ENCODE measurements at places on chromosomes 5 and 9. TPM values are rescaled to one million over a fixed set of nuclear protein-coding genes. Genes with fewer than 3 reads are reported as not detected.

GRCh38 chr9:91751922-91752321 is 198.1 kb downstream of the ROR2 start:
- no peak for DNase-seq

SLC6A19 gene
- total RNA-seq: not detected

DNA sequence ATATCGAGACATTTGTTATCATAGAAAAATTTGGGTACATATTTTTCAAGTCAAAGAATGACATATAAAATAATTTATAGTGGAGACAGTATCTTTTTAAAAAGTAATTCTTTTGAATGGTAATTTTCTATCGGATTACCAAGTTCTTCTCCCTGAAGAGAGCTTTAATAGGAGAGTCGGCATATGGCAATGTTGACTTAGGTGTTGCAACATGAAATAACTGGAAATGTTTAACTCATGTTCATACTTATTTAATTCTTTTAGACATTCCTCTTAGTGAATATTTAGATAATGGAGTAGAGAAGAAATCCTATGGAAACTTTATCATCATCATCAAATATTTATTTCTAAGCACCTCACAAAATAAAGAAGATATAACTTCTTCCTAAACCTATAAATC is 118.2 kb upstream of the CTNND2 start:
- no peak for DNase-seq

GRCh38 chr9:128992995-128993394 is 35.1 kb downstream of the SH3GLB2 start:
- DNase-seq: no peak

DNA sequence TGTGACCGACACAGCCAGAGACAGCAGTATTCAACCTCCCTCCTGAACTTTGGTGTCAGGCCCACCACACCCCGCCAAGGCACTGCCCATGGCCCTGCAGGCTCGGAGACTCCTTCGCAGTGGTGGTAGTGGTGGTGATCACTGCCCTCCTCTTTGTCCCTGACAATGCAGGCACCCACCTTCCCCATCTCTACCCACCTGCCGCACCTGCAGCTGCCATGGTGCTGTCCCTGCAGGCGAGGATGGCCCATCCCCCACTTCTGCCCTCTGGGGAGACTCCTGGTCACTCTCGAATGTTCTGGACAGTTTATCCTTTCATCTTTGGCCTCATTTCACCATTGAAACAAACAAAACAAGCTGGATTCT is 4.4 kb upstream of the IL4 start:
- no peak for DNase-seq

SPATA31D4 gene
- not detected for total RNA-seq

PCDHA1 gene
- total RNA-seq: not detected

DNA sequence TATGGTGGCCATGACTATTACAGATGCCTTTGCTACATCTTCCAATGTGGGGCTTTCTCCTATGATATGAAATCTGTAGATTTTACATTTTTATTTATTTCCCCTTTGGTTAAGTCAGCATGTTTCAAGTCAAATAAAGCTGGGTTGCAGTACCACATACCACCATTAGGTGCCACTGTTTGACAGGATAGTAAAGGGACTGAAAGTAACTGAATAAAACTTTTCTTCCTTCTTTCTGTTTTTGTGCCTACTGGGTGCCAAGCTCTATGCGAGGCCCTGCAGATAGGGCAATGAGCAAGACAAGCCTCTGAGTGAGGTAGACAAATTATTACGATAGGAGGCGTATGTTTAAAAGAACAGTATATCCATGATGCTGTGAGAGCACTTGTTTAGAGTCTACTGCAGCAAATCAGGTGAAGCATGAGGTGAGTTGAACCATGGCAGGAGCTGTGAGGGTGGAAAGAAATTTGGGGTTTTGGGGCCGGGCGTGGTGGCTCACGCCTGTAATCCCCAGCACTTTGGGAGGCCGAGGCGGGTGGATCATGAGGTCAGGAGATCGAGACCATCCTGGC is 64.8 kb downstream of the GDNF start:
- no peak for DNase-seq

SIT1 gene
- total RNA-seq: 5.2 TPM

GRCh38 chr5:131262953-131263541 is 806 bp upstream of the CDC42SE2 start:
- DNase-seq: no peak

- no peak for DNase-seq
These were observed 138.6 kb upstream of the SPEF2 start for GRCh38 chr5:35478856-35479682.

DNA sequence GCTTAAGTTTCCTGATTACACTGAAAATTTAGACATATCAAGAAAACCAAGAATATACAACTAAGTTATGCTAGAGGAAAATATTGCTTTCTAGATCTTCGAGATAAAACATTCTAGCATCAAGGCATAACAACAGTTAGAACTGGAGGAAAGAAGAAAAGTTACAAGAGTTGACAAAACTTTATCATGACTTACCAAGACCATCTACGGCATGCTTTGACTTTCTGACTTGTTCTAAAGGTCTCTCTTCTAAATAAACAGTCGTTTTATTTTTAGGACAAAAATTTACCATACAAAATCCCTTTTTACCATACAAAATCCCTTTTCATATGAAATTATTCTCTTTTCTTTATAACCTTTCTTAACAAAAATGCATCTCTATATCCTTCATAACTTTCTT is 1110.1 kb upstream of the CDH10 start:
- no peak for DNase-seq

CCDC152 gene
- 0.44 TPM for total RNA-seq

DNA sequence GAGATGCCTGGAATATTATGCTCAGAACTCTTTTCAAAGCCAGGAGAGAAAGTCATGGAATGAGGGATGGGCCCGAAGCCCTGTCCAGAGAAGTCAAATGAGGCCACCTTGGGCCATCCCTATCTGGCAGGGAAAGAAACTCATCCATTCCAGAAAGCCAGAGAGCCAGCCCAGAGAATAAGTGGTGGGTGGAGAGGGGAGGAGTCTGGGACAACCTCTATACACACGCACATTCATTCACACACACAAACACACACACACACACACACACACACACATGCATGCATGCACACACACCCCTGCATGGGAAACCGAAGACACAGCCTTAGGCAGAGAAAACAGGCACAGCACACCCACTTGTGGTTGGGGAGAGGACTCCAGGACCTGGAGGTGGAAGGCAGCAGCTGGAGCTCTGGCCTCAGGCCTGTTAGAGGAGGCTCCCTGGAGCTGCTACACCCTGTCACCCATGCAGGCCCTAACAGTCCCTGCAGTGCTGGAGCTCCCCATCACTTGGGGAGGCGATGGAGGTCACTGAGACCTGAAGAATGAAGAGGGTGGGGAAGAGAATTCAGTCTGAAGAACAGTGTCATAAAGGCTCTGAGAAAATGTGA is 38.0 kb downstream of the TGFBI start:
- DNase-seq: no peak

GRCh38 chr9:131299961-131300347 is 10.4 kb downstream of the PLPP7 start:
- DNase-seq: no peak

GRCh38 chr9:128138001-128138400 is 10.5 kb upstream of the PTGES2 start:
- DNase-seq: no peak

DNA sequence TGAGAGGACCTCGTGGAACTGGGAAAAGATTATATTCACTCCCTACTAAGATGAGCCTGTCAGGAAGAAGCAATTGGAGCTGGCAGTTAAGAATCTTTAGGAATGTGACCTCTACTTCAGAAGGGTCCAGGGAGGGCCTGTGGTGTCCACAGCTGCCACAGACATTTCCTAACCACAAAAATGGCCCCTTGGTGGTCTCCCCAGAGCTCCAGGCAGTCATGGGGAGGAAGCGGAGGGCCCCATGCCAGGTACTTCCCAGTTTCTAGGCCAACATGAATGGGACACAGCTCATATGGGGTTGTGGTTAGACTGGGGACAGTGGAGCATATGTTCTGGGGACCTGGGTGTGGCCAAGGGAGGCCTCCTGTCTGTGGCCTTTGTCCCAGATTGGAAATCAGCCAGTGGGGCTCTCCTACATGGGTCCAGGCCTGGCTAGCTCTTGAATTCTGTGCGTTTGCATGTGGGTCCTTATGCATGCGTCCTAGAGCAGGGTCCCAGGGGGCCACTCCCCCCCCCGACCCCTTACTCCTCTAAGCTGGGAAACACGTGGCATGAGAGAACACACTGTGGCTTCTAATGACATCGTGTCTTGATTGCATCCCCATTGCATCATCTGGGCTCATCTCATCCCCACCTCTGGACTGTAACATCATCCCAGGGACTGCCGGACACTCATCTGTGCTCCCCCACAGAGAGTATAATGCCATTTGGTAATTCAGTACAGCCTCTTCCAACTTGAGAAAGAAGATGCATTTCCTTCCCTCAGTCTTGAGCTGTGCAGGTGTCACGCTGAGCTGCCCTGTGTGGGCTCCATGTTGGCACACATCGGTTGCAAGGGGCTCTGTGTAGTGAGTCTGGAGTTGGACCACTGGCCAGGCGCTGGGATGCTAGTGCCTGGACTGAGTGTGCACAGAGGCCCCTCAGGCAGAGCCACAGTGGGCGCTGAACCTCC is 31.3 kb downstream of the IRF1 start:
- DNase-seq: no peak

DNA sequence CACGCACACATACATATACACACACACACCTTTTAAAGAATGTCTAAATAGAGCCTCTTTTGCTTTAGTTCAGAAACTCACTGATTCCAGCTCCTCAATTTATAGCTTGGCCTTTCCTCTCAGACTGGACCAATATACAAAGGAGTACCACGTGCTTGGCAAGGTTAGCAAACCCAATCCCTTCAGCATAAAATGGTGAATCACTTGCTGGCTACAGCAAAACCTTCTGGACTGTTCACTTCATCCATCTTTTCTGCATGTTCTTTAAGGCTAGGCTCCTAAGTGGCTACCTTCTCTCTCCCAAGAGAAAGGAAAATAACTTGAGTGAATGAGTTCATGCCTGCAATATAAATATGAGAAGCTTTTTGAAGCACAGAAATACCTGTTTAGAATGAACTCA is 109.7 kb downstream of the LPAR1 start:
- no peak for DNase-seq

DNA sequence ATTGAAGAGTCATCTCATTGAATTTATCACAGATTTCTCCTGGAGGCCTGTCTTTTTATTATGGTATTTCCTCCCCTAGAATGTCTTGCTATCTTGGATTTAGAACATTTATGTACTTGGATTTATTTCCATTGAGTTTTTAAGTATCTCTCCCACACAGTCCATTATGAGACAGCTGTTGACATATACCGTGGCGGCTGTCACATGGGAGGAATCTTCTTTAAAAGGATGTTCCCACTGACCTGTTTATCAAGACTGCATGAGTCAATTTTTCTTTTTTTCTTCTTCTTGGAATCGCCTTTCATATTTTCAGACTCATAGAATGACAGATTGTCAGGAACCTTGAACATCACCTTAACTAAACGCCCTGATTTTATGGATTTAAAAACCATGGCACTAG is 2.9 kb upstream of the CAVIN4 start:
- no peak for DNase-seq

DNA sequence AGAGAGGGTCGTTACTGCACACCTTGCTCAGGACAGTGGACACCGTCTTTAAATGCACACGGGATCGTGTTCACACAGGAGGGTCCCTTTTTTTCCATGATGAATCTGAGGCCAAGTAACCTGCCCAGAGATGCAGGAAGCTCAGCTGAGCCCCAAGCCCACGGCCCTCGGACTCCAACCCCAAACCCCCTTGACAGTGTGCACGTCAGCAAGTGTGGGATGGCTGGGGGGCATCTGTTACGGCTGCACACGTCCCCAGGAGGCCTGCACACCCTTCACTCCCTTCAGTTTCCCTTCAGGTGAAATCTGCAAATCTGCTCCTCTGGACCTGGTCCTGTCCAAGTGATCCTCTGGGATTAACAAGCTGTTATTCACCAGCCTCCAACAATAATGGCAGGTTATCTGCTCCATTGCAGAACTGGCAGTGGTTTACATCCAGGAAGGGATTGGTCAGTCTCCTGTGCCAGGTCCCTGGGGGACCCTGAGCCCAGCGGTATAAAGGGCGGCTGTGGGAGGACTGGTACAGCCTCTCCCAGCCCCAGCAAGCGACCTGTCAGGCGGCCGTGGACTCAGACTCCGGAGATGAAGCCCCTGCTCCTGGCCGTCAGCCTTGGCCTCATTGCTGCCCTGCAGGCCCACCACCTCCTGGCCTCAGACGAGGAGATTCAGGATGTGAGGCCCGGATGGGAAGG is at the start of gene LCN1:
Gene LCN1, plus strand, starts transcription at position 525 of the 692 bp plus-strand sequence. Its CDS starts 58 bp downstream, at position 583.
- DNase-seq: no peak

- no peak for DNase-seq
These were observed 1.3 kb upstream of the ISL1 start for GRCh38 chr5:51381761-51382474.

- DNase-seq: no peak
These were observed 22.3 kb downstream of the BNC2 start for GRCh38 chr9:16848179-16848578.

DNA sequence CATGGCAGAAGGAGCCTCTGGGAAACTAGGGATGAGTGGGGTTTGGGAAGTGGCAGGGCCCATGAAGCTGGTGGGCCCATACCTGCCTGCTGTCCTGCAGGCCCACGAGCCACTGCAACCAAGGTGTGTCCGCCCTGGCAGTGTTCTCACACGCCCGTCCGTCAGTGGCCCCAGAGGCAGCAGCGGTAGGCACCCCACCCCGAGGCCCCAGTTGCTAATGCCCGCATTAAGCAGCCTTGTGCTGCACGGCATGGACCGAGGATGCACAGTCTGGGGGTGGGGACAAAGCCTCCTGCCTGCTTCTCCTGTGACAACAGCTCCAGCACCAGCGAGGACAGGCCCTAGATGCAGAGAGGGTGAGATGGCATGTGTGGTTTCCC is 41.3 kb downstream of the HK3 start:
- DNase-seq: no peak

CERCAM gene
- total RNA-seq: 25.7 TPM

- DNase-seq: no peak
These were observed 74.6 kb downstream of the FOXD1 start for GRCh38 chr5:73373814-73374510.

SLCO6A1 gene
- not detected for total RNA-seq

GRCh38 chr9:92236465-92236864 is 57.0 kb downstream of the IARS1 start:
- no peak for DNase-seq

DNA sequence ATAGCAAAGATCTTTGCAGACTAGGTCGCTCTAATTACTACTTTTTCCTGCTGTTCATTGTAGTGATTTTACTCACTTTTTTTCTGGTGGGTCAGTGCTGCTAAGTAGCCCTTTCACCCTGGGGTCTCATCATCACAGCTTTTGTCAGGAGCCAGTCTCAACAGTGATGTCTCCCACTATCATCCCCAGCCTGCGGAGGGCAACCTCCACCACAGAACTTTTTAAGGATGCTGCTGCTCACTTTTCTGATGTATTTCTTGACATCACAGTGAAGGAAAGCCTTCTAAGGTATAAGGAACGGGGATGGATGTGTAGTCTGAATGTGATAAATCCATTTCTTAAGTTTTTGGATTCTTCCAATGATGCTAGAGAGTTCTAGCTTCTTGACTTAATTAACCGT is 242.5 kb upstream of the RIOK2 start:
- DNase-seq: no peak

- no peak for DNase-seq
These were observed 309.6 kb downstream of the EPB41L4A start for GRCh38 chr5:112109331-112110007.

Measured in omental fat pad (tissue), 4 donors.